ENCODE measurements at places on chromosomes 12 and 14.

DNA sequence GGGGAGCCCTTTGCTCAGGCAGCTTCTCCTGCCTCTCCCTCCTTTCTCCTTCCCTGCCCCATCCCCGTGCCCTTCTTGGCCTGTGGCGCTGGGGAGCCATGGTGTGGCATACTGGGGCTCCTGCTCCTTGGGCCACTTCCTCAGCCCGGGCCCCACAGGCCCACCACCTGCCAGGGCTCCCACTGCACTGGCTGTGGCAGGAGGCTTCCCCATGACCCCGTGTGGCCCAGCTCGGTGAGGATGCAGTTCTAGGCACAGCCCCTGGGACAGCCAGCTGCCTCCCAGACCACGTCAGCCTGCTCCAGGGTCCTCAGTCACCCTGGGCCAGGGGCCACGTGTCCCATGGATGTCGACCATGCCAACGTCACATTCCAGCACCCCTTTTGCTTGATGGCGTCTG, 13.0 kb upstream of the AMN start:
- DNase-seq = no peak

GRCh38 chr14:76525106-76525821, 149.3 kb downstream of the ESRRB start:
- no peak for DNase-seq

DNA sequence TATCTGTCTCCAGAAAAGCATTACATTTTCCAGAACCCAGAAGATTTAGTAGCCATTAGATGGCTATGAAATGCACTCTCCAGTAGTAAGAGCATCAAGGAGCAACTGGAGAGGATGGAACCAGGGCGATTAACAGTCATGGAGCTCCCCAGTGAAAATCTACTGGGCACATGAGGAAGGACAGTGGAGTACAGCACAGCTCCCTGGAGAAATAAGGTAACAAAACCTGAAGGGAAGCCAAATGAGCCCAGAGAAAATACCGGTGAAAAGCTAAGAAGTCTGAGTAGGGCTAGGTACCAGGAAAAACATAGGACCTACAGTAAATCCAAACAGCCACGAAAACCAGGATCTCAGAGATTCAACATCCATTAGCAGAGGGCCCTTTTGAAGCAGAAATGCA, 21.6 kb downstream of the SOX5 start:
- DNase-seq = no peak

DNA sequence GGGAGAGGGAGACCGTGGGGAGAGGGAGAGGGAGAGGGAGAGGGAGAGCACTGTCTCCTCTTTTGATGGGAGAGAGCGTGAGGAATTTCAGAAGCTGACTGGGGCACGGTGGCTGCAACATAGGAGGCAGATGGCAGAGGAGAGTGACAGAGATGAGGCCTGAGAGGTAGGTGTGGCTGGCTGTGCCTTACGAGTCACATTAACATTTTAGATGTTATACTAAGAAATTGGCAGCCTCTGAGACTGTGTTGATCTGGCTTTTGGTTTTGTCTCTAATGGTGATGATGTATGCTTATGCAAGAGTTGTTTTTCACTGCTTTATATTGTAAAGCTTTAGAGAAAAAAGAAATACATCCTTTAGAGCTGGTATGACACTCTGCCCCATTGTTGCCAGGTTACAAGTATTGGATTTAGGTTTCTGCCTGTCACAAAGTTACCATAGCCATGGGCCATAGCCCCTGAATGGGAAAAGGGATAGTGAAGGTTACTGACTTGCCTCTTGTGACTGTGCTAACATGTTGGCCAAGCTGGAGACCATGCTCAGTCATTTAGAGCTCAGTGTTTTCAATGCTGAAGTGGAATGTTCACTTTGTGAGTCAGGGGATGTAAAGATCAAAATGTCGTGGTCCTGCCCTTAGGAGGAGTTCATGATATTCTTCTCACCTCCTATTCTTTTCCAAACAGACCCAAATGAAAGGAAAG, 186.2 kb downstream of the SYNE2 start:
- no peak for DNase-seq

DNA sequence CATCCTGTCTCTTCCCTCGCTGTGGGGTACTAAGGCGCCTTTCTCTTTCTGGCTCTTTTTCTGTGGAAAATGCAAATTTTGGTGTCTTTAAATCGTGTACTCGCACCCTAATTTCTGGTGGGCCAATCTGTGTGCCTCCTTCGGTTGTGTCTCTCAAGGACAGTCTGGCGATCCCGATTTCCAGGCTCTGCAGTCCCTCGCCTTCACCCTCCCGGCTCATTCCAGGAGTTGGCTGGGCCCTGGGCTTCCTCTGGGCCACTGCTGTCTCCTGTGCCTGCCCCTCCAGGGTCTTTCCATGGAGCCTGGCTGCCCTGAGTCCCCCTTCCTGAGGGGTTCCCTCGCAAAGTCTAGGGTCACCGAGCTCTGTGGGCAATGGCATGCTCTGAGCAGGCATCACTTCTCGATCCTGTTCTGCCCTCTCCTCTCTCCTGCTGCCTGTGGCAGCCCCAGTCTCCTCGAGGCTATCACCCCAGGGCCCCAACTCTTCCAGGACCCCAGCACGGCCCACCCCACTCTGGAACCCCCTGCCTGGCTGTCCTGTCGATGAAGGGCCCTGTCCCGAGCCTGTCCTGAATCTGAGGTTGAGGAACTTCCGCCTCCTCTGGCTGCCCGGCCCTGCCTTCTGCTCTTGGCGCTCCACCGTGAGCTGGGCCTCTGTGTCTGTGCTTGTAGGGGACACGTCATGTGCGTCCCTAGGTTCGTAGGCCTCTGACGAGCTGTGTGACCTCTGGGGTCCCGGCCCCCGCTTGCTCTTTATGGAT, 24.1 kb downstream of the AHNAK2 start:
- DNase-seq = no peak

DNA sequence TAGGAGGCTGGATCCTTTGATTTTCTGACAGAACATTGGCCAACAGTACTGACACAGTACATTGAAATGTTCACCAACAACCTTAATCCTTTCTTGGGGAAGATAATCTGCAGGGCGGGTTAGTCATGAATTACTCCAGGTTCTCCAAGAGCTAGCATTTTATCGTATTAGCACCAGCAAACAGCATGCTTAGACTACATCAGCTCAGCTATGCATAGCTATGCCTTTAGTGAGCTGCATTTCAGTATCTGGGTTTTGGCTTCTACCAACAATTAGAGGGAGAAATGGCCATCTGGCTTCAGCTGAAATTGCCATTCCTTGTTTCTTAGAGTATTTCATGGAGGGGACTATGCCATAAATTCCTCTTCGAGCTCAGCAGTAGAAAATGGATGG, 33.8 kb downstream of the SAMD4A start:
- DNase-seq = no peak

- DNase-seq = no peak
These were observed 448.4 kb downstream of the MDGA2 start for GRCh38 chr14:47226877-47227520.

DNA sequence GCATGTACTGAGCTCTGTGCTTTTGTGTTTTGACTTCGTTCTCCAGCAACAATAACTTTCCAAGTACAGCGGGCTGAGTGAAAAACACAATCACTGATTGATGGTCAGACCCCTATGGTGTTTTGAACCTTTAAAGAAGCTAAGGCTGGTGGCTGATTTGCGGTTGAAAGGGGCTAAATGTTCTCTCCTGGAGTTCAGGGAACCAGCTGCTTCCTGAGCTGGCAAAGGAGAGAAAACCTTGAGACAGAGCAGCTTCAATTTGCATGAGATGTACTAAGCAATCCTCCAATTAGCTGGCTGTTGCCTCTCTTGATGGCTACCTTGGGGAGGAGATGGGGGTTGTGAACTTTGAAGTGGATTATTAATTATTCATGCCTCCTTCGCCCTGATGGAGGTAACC, 546.7 kb upstream of the SEL1L start:
- no peak for DNase-seq

DNA sequence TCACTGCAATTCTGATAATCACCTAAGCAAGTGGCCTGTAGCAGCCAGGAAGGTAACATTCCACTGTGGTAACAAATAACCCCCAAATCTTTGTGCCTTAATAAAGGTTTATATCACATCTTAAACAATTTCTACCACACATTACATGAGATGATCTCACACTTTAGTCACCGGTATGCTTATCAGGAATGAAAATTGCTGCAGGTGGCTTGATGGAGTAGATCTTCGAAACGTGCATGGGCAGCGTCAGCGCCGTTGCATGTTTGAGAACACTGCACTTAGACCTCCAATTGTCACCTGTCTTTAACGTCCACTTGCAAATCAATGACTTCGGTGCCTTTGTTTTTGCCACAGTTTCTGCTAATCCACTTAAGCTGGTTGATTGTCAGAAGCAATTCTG, 477.4 kb downstream of the VRK1 start:
- no peak for DNase-seq

GRCh38 chr12:45757172-45757571, 27.7 kb downstream of the ARID2 start:
- no peak for DNase-seq

GRCh38 chr12:46977871-46978375, 101.5 kb upstream of the PCED1B start:
- no peak for DNase-seq

GRCh38 chr12:89051065-89051677, 301.1 kb downstream of the DUSP6 start:
- peak; percentile 69 for DNase-seq
